Esophagus squamous epithelium (tissue), 5 donors: ENCODE measurements at places on chromosomes 7 and 10.

DNA sequence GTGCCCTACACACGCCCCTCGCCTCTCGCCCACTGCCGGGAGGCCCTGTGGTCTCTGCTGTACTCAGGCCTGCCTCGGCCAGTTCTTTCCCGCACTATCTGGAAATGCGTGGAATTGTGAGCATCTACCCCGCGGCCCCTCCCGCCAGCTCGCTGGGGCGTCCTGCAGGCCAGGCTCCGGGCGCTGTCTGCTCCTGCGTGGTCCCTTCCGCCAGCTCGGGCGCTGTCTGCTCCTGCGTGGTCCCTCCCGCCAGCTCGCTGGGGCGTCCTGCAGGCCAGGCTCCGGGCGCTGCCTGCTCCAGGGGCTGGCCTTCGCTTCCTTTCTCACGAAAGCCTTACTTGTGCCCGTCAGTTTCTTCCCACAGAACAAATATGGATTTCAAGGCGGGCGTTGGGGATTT lies 14.9 kb downstream of the GET4 start:
- DNase-seq = no peak

DNA sequence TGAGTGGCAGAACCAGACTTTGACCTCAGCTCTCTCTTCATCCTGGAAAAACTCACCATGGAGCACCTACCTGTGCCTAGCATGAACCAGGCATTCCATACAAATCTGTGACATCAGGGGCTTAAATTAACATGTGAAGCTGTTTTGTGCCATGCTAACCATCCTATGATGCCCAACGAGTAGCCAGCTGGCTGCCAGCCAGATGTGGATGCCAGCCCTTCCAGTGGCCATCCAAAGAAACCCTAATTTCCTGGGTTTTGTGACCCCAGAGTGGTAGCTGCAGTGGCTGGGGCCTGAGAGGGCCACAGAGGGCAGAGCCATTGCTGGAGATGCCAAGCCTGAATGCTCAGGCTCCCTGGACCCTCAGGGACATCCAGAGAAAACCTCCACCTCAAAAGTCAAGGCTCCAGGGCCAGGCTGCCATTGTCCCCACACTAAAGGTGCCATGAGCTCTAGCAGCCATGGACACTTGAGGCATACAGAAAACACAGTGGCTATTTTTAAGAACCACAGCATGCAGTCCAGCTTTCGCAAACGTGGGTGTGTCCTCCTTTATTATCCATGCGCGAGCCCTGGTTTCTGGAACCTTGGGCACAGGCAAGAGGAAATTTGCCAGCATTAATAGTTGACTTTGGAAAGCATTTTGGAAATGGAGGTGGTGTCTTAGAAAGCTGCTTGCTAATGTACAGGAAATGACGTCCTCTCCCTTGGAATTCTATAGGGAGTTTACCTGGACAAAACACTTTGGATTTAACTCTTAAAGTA lies 6.0 kb downstream of the CPXM2 start:
- DNase-seq = no peak

- DNase-seq = no peak
Observed at GRCh38 chr7:98091061-98091460, 15.6 kb upstream of the LMTK2 start.

GRCh38 chr10:123673198-123673597 lies 7.0 kb downstream of the GPR26 start:
- no peak for DNase-seq

GRCh38 chr7:27170426-27171324 lies 3.4 kb downstream of the HOXA10 start:
- DNase-seq = no peak

DNA sequence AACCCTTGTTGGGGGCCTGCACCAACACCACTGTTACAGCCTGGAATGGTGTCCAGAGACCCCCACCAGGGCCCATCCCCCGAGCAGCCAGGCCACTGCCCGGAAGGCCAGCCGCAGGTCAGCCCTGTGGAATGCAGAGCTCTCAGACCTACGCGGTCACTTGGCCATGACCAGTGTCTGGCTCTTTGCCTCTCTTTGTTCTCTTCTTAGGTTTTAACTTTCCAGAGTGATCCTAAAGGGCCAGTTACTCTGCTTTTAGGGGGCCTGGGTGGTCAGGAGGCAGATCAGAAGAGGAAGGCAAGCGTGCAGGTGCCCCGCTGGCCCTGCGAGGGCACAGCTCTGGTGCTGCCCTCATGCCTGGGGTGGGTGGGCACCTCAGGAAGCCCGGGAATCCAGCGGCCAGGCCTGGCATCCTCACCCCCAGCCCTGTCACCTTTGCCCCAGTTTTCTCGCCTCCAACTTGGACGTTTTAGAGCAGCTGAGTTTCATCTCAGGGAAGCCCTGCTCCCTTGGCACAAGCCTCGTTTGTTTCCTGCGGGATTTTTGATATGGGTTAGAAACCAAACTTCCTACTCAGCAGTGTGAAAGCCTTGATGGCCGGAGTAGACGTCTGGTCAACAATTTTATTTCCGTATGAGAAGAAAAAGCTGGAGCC lies 62.5 kb upstream of the CHST15 start:
- DNase-seq = no peak

DNA sequence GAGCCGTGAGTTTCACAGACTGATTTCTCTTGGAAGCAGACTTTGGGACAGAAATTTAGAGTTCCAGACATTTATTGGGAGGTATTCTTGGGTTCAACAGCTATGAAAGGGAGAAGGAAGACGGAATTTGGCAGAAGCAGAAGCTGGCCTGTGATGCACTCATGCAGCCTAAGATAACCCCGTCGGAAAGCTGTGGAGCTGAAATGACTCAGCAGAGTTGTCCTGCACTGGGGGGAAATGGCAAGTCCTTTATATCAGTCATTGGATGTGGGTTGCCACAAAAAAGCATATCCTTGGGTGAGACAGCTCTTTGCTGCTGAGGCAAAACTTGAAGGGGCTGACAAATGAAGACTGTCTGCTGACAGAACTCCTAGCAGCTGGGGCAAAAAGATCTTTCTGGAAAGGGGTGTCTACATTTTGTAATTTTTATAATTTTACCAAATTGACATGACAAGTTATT lies 11.5 kb upstream of the MICU1 start:
- no peak for DNase-seq

DNA sequence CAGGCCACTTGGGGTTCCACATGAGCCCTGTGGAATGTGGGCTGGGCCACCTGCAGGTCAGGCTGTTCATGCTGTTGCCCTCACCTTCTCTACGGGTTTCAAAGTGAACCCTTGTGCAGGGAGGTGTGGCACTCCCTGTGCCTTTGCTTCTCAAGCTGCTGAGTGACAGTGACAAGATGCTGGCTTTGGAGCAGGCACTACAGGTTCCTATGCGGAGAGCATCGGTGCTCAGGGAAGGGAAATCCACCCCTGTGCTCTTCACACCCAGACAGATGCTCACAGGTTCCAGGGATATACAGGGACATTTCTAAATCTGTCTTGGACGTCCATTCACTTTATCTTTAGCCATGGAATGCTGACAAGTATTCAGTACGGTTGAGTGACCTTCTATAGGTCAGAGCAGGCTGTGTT lies 1005.0 kb downstream of the LRMDA start:
- DNase-seq = no peak

- no peak for DNase-seq
Observed at GRCh38 chr10:71923138-71923692, 41.0 kb upstream of the CHST3 start.
